ENCODE measurements at places on chromosomes 6 and 20.
A peak's percentile ranks its signal among the peaks of the same experiment; 100 is the strongest.

GRCh38 chr6:46676604-46677313 is 10.9 kb upstream of the TDRD6 start:
- DNase-seq: no peak

DNA sequence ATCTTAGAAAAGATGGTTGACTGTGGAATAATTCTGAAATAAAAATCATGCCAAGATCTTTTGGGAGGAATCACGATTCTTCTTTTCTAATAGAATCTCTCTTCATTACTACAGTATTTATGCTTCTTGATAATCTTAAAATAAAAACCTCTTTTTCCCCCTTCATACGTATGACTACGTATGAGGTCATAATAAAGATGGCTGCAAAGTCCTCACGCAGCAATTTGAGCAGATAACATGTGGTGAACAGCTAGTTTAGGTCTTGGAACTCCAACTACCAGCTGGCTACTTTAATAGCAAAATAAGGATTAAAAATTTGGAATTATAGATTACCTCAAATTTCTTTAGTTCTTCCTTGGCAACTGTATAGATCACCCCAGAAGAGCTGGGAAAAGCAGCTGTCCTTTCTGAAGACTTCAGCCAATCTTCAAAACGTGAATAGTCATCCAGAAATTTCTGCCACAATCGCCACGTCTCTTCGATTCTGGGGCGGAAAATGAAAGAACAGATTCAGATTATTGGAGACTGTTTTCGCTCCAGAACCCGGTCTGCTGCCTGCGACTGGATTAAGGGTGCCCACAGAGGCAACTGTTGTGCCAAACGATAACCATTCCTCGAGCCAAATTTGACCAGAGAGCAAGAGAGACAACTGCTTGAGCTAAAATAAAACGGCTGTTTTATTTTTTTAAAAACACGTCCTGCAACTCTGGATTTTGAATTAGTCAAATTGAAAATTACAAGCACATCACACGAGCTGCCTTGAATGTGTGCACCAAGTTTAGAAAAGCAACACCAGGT is 347.3 kb downstream of the ESR1 start:
- DNase-seq: no peak

DNA sequence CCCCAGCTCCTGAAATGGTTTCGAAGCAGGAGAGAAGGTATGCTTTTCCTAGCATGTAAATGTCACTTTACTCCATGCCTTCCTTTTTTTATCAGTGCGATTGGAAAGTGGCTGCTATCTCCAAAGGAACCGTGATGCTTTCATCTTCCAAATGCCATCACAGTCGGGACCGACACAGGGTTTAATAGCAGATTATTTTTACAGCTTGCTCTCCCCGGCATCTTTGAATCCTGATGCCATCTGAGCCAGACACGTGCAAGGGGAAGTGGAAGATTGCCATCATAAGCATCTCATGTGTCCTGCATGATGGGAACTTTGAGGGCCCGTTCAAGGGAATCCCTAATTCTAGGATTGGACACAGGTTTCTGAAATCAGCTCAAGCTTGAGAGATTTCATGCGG is 253.4 kb upstream of the KCNG1 start:
- no peak for DNase-seq

- no peak for DNase-seq
Observed at GRCh38 chr6:147274012-147274411, 69.8 kb downstream of the STXBP5 start.

GRCh38 chr6:47587493-47587892 is 109.9 kb downstream of the CD2AP start:
- no peak for DNase-seq

DNA sequence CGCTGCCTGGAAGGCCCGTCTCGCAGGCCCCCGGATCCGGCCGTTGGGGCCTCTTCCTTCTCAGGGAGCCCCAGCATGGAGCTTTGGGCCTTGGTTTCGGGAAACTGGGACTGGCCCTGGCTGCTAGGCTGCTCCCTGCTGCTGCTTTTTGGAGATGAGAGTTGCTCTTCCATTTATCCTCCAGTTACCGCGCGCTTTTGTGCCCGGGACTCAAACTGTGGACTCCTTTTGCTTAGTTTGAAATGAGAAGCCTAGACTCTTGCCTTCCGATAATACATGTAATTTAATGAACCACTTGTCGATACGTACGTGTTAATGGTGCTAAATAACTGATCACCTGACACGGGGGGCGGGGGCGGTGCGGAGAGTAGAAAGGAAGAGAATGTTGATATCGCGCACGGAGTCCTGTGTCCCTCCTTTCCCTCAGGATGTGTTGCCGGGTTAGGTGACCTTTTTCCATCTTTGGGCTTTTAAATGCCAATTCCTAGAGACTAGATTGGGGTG is 968 bp downstream of the PHF3 start:
- DNase-seq: peak; percentile 14

DNA sequence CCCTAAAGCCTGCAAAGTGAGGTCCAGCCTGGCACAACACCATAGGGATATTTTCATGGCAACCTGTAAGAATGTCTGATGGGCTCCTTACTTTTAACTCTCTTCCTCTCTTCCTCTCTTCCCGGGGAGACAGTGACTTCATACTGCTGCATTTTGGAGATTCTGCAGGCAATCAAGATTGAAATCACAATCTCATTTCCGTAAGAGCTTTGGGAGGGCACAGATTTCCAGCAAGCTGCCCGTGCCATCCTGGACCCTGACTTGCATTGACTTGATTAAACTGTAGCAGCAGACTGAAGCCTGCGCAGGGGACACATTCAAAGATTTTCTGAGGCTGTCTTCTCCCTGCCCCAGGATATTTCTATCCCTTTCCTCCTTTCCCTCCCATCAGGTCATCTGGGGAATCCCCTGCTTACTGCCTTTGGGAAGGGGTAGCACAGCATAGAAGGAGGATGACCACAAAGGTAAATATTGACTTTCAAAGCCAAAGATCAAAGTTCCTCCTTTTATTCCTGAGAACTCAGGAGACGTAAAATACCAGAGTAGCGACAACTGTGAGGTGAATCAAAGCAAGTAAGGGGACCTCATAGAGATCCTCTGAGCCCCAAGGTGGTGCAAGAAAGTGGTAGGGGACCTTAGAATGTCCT is 504.0 kb upstream of the ARID1B start:
- DNase-seq: no peak

- no peak for DNase-seq
Observed at GRCh38 chr6:79632580-79632979, 1.5 kb downstream of the SH3BGRL2 start.

- no peak for DNase-seq
Observed at GRCh38 chr6:157528931-157529653, 148.1 kb downstream of the ZDHHC14 start.

GRCh38 chr6:52512199-52512598 is 64.7 kb downstream of the TRAM2 start:
- no peak for DNase-seq

- no peak for DNase-seq
Observed at GRCh38 chr6:134920422-134920821, 29.5 kb downstream of the ALDH8A1 start.

GRCh38 chr6:31799781-31800180 is 4.2 kb upstream of the VARS1 start:
- no peak for DNase-seq

DNA sequence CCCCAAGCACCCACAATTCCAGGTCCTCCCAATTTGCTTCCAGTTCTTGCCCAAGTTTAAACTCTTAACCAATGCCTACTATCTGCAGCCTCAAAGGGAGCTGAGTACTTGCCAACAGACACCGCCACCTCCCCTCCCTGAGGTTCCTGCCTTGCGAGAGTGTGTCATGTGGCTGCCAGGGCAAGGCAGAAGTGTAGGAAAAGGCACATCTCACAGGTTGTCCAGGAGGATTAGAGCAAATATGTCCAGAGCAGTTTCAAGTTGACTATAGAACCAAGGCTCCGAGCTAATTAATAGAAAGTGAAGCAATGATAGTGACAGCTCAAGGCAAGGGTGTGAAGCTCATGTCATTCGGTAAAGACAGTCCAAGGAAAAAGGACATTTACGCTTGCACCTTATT is 127.8 kb downstream of the ATXN1 start:
- DNase-seq: no peak

- no peak for DNase-seq
Observed at GRCh38 chr20:63035603-63036185, 28.9 kb upstream of the BHLHE23 start.

DNA sequence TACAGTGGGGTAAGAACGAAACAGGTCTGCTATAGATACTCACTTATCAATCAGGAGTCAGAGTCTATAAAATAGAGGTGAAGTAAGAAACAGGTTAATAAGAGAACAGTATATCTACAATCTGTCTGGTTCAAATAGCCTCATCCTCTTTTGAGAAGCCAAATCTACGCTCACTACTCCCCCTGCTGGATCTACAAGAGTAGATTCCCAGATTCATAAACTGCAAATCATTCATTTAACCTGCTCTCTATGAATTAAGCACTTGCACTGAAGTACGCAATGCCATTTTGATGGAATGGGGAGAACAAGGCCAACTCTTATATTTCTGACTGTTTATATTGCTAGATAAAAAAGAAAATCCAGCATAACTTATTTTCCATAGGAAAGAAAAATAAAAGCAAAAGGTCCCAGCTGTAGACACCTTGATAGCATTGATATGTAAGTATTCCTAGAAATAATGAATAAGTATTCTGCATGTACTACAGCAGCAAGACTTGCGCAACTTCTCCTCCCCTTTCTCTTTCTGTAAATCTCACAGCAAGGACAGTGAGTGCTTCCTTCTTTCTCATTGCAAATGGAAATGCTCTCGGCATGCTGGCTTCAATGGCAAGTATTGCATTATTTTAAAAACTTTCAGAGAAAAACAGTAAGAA is 92.3 kb downstream of the RFX6 start:
- peak; percentile 61 for DNase-seq

DNA sequence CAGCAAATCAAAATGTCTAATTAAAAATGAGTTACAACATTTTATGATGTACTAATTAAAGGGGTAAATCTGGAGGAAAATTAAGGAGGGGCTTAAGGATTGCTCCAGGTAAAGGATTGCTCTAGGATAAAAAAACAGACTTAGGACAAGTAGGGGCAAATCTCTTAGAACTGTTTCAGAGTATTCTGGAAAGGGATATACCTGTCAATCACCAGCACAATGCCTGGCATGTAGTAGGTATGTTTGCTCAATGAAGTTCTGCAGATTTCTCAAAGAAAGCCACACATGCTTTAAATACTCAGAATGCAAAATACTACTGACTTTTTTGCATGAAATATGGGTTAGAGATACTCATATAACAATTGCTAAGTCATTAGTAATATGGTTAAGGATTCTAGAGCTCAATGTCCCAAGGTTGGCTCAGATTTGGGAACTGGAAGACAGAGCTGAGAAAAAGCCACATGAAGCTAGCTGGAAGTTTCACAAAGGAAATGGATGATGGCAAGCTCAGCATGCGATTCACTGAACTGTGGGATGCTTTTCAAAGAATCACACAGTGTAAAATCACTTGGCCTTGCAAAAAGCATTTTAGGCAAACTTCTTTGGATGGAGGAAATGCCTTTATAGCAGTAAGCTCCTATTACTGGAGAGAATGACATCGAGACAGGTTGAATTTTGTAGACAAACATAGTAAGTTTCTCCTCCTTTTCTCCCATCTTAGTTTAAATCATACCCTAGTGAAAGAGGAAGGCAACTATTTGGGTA is 72.8 kb downstream of the MAP3K5 start:
- DNase-seq: no peak

- no peak for DNase-seq
Observed at GRCh38 chr6:138523347-138524210, 24.3 kb upstream of the NHSL1 start.

DNA sequence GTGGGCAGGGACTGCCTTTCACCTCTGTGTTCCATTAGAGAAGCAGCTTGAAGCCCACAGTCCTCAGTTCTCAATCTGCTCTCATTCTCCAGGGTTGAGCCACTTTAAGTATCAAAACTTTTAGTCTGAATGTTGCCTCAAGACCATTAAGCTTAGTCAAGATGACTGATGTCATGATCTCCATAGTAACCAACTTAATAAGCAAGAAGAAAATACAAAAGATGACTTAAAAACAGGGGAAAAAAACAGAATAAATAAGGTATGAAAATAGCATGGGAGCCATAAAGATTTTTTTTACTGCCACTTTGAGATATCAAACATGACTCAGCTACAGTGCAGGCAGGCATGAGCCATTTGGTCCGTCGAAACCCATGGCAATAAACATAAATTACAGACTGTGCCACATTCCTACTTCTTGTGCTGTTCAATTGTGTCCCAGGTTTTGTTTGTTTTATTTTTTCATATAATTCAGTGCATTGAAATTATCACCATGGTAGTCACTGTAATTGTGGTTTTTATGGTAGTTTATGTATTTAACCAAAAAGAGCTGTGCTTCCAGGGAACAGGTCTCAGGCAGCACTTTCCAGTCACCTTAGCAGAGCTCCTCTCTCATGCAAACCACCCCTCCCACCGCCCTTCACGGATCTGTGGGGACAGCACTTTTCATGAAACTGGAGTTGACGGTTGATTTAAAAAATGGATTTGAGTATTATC is 156.5 kb upstream of the INSM1 start:
- DNase-seq: peak; percentile 77

- DNase-seq: no peak
Observed at GRCh38 chr20:50284811-50285375, 94.3 kb downstream of the CEBPB start.
